ENCODE measurements at places on chromosomes 4 and X.

DNA sequence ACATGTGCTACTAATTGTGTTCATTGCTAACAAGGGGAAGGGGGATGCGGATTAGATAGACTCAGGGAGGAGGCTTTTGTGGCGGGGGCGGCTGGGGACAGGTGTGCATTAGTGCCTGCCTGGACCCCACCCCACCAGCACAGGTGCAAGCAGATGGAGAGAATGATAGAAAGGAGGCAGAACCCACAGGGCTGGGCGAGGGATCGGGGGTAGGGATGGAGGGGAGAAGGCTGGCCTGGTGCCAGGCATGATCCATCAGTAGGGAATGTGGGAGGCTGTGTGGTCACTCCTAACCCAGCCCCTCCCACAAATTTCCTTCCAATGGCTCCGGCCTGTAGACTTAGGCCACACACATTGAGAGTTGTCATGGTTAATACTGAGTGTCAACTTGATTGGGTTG lies 30.5 kb upstream of the CRMP1 start:
- no peak for DNase-seq

DNA sequence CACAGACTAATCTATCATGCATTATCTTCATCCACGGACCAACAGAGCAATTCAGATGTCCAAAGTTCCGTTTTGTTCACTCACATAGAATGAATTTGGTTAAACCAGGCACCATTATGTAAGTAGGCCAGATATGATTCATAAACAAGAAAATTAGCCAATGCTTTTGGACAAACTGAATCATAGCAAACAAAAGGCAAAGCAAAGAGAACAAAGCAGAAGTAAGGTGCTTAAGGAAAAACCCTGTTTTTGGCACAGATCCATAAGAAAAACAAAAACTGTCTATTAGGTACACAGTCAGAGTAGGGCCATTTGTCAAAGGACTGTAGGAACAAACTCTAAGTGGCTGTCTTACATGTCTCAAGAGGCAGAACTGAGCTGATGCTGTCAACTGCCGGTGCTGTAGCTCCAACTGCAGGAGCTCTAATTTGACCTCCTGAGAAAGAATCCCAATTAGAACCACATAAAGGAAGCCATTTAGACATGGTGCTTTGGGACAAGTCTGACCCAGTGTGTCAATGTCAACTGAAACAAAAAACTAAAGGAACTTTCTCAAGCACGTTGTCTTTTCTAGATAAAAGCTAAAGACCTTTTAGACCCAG lies 146.7 kb downstream of the COL25A1 start:
- peak; percentile 10 for DNase-seq

GRCh38 chr4:10750714-10751113 lies 66.1 kb upstream of the CLNK start:
- no peak for DNase-seq

GRCh38 chr4:51901363-51901762 lies 58.4 kb downstream of the DCUN1D4 start:
- DNase-seq: no peak

- DNase-seq: no peak
These were observed 19.2 kb downstream of the PI4K2B start for GRCh38 chr4:25253071-25253445.

- no peak for DNase-seq
These were observed 200.5 kb downstream of the INPP4B start for GRCh38 chr4:142645475-142646108.

DNA sequence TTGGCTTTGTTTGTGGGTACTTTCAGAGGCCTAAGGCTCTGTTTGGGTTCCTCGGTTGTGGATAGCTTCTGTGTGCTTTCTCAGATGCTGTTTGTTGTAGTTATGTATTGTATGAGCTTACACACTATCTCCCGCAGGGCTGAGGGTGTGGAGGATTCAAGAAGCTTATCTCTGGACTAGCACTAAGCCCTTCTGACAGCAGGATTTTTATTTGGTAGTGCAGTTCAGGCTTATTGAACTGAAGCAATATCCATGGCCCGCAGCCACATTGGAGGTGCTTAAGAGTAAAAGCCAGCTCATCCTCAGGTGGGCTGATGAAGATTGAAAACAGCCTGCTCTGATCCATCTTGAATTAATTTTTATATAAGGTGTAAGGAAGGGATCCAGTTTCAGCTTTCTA lies 128.2 kb downstream of the RASGEF1B start:
- DNase-seq: no peak

DNA sequence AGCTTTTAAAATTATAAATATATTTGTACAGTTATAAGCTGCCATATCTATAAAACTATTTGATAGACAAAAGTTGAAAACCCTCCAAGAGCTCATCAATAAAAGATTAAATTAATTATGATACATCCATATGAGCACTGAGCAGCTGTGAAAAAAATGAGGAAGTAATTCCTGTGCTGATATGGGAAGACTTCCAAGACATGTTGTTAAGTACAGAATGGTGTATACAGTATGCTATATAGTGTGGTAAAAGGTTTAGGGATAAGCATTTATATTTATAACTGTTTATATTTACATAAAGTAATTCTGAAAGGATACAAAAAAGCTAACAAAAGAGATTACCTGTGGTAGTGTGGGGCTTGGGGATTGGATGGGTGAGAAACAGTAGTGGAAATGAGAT lies 92.8 kb upstream of the BMP2K start:
- no peak for DNase-seq

DNA sequence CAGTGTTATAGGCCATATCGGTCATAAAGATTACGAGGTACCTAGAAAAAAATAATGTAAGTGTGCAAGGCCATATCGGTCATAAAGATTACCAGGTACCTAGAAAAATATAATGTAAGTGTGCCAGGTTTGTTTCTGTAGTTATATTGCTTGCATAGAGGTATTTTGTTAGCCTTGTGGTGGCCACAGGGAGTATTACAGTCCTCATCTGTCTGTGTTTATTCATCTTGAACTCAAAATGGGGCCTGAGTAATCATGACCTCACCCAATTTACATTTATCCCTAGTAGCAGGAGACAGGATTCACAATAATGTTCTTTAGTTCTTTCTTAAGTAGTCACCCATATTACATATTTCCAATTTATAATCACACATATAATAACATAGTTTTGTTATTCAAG lies 459.7 kb downstream of the MID1IP1 start:
- peak; percentile 10 for DNase-seq

DNA sequence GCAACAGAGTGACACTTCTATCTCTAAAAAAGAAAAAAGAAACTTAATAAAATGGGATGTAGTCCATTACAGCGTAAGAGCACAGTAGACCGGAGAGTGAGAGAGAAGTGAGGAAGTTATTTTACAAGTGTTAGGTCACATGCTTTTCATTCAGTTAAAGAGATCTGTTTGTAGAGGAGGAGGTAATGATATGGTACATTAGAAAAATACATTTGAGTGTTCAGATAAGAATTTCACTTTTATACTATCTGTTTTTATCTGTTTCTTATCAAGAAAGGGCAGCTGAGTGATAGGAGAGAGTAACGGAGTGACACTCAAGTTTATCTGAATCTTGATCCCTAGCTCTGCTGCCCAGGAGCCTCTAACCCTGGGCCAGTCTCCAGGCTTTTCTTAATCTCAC lies 38.9 kb downstream of the FNIP2 start:
- DNase-seq: no peak

- DNase-seq: no peak
These were observed 56.4 kb upstream of the HHIP start for GRCh38 chr4:144589512-144589911.

DNA sequence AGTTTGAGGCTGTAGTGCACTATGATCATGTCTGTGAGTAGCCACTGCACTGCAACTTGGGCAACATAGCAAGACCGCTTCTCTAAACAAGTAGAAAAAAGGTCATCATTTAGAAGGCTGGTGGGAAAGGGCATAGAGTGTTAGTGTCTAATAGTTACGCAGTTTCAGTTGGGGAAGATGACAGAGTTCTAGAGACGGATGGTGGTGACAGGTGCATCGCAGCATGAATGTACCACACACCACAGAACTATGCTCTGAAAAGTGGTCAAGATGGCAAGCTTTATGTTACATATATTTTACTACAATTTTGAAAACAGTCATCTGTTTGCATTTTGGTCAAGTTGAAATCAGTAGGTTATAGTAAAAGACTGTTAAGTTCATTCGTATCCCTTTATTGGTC lies 23.7 kb upstream of the CLDN34 start:
- no peak for DNase-seq

DNA sequence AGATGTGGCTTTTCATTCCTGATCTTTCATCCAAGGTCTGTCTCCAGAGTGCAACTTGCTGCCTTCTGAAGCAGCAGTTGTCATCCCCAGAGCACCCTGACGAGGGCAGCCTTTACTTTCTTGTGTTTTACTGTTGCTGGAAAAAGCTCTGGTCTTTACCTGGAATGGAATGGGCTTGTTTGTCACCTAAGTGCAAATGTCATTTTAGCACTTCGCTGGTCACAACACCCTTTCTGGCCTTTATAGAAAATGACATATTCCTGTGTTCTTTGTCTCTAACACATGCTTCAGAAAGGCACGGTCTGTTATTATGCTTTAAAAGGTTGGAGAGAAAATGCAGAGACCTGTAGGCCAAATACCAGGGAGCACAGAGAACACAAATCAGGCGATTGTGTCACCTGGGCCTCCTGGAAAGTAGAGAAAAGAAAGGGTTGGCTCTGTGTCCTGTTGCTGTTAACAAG lies 332.7 kb upstream of the IGFBP7 start:
- DNase-seq: no peak

DNA sequence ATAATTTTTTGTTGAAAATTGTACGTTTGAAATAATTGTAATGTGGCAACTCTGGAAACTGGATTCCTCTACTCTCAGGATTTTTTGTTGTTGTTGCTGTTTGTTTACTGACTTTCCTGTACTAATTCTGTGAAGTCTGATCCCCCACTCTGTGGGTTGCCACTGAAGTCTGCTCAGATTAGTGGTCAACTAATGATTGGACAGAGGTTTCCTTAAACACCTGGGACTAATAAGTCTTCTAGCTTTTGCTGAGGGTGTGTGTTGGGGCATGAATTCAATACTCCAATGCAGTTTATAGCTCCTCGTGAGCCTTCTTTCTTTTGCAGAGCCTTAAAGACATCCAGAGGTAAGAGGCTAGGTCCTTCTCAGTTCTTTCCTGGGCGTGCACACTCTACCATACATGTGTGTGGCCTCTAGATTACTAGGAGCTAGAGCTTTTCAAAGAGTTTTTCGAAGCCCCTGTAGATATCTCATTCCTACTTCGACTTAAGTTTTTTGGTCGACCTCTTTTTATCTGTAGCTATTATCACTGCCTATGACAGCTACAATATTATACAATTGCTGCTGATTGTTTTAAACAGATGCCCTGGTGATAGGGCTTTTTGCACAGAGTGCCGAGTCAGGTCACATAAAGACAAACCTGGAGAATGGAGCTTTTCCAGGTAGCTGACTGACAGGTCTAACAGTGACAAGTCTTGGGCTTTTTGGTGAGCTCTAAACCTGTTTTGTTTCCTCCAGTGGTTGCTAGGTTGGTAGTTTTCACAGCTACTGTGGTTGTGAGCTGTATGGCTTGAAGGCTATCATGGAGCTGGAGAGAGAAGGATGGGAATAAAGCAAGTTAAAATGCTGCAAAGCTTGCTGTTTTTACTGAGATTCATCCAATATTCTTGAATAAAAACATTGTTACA lies 34.0 kb downstream of the BMP2K start:
- no peak for DNase-seq

GRCh38 chr4:8157944-8158709 lies 486 bp downstream of the ABLIM2 start:
- DNase-seq: no peak

DNA sequence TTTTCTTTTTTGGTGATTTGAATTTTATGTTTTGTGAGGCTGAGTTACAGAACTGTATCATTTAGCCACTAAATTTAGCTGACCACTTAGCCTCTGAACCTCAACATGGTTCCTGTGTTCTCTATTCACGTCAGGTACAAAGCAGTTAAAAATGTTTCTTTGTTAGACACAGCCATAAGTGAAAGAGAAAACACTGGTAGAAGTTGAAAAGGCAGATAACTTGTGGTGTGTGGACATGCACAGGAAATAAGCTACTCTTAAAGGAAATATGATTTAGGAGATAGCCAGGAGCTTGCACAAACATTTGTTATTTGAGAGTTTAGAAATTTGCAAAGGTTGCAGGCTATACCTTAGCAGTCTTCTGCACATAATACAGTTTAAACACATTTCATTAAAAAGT lies 171.0 kb upstream of the RPS6KA3 start:
- DNase-seq: no peak

GRCh38 chr4:81460191-81460701 lies 11.5 kb downstream of the RASGEF1B start:
- DNase-seq: no peak

GRCh38 chrX:41906515-41907187 lies 16.7 kb downstream of the CASK start:
- no peak for DNase-seq

- DNase-seq: no peak
These were observed 19.1 kb upstream of the S100P start for GRCh38 chr4:6674500-6675149.

DNA sequence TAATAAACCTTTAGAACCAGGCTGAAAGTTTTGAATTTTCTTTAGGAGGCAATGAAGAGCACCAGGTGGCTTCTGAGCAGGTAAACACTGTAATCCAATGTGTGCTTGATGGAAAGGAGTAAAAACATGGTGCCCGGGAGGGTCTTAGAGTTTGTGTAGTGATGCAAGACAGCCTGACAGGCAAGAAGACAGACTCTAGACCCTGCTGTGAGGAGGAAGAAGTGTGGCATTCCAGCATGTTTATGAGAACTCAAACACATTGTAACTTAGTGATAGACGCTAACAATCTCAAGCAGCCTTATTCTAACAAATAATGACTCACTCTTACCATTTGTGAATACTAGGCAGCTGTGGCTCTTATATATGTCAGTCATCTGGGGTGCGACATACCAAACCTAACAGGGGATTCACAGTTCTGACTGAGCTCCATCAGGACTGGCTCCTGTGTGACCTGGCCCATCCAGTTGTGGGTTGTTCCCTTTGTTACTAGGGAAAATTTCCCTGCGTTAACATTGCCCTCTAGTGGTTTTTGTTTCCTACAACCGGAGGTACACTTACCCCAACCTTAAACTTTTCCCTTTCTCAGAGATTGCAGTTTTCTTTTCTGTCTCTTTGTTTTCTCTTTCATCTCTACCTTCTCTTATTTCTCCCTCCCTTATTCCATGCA lies 53.8 kb downstream of the VSIG4 start:
- DNase-seq: peak; percentile 7

- DNase-seq: no peak
These were observed 145.6 kb downstream of the RAP1GDS1 start for GRCh38 chr4:98406819-98407218.

DNA sequence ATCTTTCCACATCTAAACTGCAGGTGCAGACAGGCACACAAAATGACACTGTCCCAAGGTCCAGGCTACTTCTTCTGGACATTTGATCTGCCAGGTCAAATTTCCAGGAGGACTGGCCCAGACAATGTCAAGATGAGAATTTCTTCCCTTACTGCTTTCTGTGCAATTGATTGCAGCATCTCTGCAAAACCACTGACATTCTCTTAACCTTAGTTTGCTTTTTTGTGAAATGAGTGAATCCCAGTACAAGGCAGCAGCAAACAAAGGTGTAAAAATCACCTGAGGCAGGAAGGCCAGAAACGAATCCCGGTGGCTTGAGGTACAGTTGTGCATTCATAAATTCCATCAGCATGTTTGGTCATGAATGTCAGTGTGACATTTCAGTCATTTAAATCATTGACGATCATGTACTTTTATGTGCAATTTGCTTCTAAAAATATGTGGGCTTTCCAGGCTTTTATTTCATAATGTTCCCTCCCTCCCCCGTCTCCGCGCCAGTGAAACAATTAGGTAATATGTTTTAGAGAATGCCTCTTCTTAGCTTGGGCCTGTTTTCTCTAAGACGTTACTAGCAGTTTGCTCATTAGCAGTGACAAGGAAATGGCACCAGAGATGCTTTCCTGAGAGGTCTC lies 39.1 kb downstream of the NHS start:
- no peak for DNase-seq

GRCh38 chr4:18231726-18232125 lies 210.2 kb upstream of the LCORL start:
- DNase-seq: no peak
